Left forelimb (tissue), 1 donor: ENCODE measurements at places on chromosomes 5 and 9.

DNA sequence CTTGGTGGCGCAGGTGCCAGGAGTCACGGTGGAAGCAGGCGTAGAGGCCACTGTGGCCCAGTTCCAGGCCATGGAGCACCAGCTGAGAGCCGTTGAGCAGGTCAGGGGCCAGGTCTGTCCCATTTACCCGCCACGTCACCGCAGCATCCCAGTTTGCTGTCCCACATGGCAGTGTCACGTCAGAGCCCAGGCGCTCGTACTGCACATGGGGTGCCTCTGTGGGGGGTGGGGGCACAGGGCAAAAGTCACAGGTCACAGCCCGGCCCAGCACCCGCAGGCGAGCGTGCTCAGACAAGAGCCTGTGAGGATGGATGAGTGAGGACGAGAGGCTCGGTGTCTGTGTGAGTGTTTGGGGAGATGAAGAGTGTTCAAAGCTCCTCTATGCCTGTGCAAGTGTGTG, 24.9 kb downstream of the CNTFR start:
- DNase-seq: no peak

- DNase-seq: no peak
These were observed 2.6 kb downstream of the CCDC125 start for GRCh38 chr5:69329905-69330489.

- DNase-seq: no peak
These were observed 228.5 kb downstream of the ENC1 start for GRCh38 chr5:74412066-74412465.

DNA sequence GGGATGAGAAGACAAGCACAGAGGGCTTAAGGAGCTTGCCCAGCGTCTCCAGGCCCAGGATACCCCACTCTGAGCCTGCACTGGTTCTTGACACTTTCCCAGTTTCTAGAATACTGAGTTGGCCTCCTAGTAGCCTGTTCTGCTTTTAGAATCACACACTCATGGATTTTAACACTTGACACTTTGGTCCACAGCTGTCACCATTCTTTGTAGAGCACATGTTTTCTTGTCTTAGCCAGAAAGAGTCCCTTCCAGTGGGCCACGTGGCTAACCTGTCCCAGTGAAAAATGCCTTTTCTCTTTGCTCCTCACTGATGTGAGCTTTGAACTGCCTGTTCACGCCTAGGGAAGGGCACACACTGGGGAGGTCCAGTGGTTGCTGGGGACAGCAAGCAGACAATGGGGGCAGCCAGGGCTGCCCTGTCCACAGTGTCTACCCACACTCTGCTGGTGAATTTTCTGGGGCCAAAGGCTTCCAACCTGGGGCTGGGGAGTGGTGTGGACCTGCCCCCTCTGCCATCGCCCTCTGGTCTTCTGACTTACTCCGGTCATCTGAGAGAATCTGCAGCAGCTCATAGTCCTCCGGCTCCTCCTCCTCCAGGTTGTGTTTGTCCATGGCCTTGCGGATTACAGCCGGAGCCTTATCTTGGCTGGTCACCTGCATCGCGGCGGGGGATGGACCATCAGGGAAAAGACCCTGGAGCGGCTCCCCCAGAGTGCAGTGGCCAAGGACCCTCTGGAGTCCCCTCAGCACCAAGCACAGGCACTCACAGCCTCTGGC, 21.1 kb downstream of the RALGDS start:
- DNase-seq: peak; percentile 49
